T-helper 2 cell (primary cell): ENCODE measurements at places on chromosomes 2 and 18.

DNA sequence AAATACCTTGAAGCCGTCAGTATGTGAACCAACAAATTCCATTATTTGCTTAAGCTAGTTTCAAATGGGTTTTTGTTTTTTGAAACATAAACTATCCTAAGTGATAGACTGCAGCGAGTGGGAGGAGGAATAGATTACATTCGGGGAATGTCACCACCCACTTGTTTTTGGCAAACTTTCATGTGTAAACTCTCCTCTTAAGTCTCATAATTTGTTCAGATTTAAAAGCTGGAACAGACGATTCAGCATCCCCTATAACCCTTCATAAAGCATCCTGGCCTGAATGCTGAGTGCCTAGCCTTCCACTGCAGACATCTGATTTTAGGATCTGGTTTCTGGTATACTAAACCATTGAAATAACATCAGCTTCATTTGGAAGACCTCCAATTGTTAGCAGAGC lies 51.0 kb downstream of the CPO start:
- no peak for DNase-seq

DNA sequence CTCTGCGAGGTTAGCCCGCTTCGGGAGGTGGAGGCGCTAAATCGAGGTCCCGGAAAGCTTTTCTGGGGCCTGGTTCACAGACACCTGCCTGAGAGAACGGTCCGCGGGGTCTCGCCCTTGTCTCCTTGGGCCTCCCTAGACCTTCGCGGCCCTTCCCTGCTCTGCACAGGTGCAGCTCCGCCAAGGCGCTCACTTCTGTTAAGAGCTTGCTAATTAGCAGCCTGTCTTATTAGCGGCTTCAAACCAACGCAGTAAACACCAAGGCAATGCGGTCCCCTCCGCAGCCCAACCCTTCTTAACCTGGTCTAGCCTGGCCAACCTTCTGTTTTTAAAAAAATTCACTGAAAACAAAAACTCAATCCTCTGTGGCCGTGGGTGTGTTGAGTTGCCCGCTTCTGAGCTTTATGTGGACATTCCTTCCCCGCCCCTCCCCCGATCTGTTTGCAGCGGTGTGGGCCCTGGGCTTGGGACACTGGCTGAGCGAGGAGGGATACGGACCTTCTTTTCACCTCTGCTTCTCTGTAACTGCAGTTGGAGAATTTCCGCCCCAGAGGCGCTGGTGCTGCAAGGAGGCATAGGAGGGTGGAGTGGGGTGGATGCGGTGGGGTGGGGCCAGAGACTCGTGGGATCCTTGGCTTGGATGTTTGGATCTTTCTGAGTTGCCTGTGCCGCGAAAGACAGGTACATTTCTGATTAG lies 3.4 kb upstream of the HOXD4 start:
- no peak for DNase-seq

- DNase-seq = no peak
Measured at GRCh38 chr2:74694281-74694680, 40.2 kb downstream of the SEMA4F start.

DNA sequence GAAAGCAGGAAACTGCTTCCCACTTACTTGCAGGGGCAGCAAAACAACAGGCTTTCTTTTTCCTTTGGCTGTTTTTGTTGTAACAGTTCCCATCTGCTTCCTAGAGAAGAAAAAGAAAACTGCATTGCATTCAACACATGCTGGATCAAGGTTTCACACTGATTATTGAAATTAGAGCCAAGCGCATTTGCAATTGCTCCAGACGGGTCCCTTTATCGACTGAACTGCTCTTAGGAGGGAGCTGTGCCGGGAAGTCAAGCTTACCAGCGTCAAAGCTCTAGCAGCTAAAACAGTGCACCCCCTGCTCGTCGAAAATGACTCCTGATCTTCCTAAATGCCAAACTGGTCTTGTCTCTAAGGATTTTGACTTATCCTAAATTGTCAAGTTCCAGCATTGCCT lies 164.0 kb upstream of the SESTD1 start:
- no peak for DNase-seq

GRCh38 chr2:188975497-188976102 lies 1.4 kb downstream of the COL3A1 start:
- no peak for DNase-seq

- no peak for DNase-seq
Measured at GRCh38 chr2:9793918-9794717, 49.2 kb upstream of the TAF1B start.

GRCh38 chr2:221529943-221530652 lies 42.0 kb downstream of the EPHA4 start:
- DNase-seq = peak; percentile 57

DNA sequence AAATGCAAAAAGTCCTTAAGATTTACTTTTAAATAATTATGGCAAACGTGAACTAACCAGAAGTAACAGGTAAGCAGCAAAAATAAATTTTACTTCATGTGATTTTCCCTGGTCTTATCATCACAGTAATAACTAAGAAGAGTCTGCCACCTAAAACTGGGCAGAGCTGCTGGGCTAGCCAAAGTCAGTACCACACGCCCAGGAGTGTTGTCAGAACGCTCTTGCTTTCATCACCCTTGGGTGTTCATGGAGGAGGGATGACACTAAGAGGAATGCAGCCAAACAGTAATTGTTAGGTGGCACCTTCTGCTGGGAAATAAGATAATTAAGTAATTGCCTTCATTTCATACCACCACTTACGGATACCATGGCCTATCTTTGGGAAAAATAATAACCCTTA lies 92.0 kb upstream of the NEUROD1 start:
- no peak for DNase-seq

DNA sequence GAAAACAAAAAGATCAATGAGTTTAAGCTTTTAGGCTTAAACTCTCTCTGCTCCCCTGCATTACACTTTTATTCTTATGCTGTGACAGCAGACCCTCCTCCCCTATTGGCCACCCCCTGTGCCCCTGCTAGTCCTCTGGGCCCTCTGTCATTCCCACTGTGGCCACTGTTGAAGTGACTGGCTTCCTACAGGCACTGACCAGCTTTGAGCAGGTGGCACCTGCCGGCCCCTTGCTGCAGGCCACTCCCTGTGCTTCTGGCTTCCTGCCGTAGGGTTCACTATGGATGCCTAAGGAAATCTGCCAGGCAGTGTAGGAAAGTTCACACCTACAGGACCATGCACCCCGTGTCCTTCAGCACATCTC lies 156.5 kb upstream of the L3MBTL4 start:
- no peak for DNase-seq

- no peak for DNase-seq
Measured at GRCh38 chr2:190837420-190837819, 43.2 kb upstream of the GLS start.

DNA sequence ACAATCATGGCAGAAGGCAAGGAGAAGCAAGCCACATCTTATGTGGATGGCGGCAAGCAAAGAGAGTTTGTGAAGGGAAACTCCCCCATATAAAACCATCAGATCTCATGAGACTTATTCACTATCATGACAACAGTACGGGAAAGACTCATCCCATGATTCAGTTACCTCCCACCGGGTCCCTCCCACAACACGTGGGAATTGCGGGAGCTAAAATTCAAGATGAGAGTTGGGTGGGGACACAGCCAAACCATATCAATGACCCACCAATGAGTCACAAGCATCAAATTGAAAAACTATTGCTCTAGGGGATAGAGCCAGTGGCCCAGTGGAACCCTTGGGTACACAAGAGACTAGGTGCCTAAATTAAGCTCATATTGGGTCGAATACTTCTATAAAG lies 157.4 kb downstream of the FBXO15 start:
- no peak for DNase-seq
